ENCODE measurements at places on chromosomes 3 and 15. TPM values are rescaled to one million over a fixed set of nuclear protein-coding genes. Genes with fewer than 3 reads are reported as not detected.

LMAN1L gene
- total RNA-seq = not detected

TERC gene
- total RNA-seq = 46.9 TPM

PIGZ gene
- total RNA-seq = 2.4 TPM

CLEC3B gene
- 2.6 TPM for total RNA-seq

All from endothelial cell of coronary artery (primary cell).